ENCODE measurements at places on chromosomes 12 and 14.

GRCh38 chr12:85527192-85527591 is 247.2 kb downstream of the ALX1 start:
- DNase-seq: peak; percentile 37

- no peak for DNase-seq
Measured at GRCh38 chr12:60451457-60451856, 855.6 kb downstream of the SLC16A7 start.

- DNase-seq: no peak
Measured at GRCh38 chr12:130017591-130018449, 114.0 kb upstream of the TMEM132D start.

DNA sequence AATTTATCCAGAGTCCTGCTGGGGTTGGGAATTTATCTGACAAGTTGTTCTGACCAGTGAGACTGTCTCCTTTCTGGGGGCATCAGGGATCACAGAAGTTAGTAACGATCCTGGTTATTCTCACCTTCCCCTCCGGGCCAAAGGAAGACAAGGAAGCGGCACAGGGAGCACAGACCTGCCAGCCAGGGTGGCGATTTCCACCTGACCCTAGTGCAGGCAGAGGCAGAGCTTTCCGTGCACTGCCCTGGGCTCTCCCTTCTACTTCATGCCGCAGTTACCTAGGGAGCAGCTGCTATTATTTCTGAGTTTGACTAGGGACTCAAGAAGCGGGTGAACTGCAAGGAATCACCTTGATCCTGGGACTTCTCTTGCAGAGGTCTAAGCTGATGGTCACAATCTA is 7.4 kb downstream of the TMEM106C start:
- DNase-seq: no peak

DNA sequence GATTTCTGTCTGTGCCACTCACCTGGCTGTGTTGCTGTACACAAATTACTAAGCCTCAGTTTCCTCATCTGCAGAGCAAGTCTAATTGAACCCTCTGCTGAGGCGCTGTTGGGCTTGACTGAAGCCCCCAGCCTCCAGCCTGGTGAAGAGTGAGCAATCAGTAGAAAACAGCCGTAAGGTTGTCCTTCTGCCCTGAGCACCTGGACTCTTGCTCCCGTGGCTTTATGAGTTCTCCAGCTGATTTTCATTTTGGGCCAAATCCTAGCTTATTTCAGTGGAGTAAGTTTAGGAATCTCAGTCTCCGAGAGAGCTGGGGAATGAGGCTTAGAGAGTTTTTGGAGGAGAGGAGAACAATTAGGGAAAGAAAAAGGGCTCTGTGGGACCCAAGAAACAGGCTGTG is 133.9 kb upstream of the EVL start:
- DNase-seq: no peak

DNA sequence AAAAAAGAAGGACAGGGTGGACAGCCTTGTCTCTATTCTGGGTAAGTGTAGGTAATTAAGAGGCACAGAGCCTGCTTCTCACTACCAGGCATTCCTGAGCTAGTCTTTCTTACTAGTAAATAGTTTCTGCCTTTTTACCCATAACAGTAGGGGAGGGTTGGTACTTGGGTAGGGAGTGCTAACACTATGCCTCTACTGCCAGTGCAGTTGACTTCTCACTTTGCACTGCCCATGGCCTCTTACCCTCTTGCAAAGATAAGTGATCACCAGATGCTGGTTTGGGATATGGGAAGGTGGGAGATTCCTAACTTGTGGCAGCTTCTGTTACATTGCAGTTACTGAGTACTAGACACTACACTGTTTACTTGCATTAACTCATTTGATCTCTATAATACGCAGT is 11.6 kb downstream of the AHSA1 start:
- no peak for DNase-seq

GRCh38 chr14:101737414-101738339 is 23.8 kb upstream of the PPP2R5C start:
- DNase-seq: no peak

GRCh38 chr12:50243507-50243906 is 39.8 kb downstream of the LIMA1 start:
- no peak for DNase-seq

All from GM10248 (cell line).